ENCODE measurements at places on chromosomes 5 and 9.

DNA sequence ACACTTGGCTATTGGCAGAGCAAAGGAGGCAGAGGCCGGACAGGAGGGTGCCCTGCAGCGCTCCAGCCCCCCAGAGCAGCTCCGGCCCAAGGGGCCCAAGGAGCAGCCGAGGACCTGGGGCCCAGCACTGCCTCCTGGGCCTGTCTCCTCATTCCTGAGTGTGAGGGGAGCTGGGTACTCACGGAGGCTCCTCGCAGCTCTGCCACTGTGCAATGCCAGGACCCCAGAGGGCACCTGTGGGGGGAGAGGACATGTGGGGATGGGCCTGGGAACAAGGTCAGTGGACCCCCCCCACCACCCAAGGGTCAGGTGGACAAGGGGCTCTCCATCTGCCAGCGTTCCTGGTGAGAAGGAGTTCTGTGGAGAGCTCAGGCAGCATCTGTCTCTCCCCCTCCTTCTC lies 192.6 kb upstream of the PPP1R26 start:
- no peak for DNase-seq

- no peak for DNase-seq
These were observed 137.7 kb upstream of the SMIM23 start for GRCh38 chr5:171647904-171648260.

- no peak for DNase-seq
These were observed 67.6 kb upstream of the NR5A1 start for GRCh38 chr9:124574534-124575375.

DNA sequence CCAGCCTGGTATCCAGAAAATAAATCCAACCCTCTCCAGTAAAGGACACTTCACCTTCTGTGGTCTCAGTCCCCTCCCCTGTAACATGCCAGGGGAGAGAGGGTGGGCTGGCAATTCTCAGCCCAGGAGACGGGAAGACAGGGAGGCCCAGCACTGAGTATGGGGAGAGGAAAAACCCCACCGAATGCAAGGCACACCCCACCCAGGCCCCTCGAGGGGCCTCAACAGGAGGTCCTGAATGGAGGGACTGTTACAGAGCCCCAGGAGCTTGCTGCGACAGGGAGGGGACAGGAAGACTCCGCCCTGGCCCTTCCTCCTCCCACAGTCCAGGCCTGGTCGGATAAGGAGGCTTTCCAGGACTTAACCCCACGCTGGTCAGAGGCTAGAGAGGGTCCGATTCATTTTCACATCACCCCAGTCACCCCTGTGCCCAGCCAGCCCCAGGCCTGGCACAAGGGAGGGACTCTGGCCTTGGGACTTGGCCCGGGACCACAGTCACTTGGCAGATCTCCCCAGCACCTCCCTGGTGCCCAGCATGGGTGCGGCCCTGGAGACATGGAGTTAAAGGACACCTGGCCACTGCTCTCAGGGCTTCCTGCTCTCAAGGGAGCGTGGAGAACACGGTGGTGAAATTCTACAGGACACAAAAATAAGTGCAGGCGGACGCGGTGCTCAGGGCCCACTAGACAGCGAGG lies 44.9 kb upstream of the STXBP1 start:
- no peak for DNase-seq
